ENCODE measurements at places on chromosomes 1 and 21.

GRCh38 chr21:46115441-46116188 lies 17.7 kb downstream of the COL6A2 start:
- DNase-seq = no peak

DNA sequence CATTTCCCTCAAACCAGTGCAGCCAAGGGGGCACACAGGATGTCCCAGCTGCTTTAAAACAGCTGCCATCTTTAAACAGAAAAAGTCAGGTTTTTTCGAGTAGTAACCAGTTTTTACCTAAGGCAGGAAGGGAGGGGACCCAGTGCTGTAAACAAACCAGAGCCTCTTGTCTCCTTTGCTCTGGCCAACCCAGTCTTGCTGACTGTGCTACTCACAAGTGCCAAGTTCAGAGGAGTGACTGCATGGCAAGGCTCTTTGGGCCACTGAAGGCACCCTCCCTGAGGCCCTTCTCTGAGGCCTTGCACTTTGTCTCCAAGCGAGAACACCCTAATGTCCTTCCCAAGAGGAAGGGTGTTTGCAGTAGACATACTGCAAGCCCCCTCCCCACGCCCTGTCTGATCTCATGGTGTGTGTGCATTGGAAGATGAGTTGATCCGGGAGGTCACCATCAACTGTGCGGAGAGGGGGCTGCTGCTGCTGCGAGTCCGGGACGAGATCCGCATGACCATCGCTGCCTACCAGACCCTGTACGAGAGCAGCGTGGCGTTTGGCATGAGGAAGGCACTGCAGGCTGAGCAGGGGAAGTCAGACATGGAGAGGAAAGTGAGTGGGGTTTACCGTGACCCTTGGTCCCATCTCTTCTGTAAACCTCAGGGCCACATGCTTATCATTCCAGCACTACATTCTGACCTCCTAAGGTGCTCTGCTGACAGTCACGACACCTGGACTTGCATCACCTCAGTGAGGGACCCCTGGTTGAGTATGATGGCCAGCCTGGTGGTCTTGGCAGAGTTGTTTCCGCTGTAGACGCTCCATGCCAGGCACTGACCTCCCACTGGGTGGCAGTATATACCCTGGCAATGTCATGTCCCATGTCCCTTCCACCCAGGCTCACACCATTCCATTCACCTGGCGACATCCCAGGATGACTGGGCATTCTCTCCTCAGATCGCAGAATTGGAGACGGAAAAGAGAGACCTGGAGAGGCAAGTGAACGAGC lies 4.7 kb downstream of the DNALI1 start:
- DNase-seq = no peak

DNA sequence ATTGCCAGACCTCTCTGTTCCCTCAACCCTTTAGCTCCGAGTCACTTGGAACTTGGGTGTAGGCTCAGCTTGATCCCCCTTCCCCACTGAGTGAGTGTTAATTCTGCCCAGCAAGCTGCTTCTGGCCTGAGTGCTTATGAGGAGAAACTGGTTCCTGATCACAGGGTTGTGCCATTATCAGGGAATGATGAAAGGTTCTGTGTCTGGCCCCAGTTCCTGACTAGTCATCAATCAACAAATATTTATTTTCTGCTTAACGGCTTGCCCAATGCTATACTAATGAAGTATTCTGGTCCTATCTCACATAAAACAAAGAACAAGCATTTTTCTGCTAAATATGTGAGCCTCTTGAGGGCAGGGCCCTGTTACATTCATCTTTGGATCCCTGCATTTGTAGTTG lies 20.8 kb downstream of the CC2D1B start:
- DNase-seq = no peak

- no peak for DNase-seq
Observed at GRCh38 chr21:41643246-41643966, 123.4 kb downstream of the RIPK4 start.

GRCh38 chr1:12595757-12596006 lies 22.3 kb downstream of the DHRS3 start:
- no peak for DNase-seq

GRCh38 chr1:29490204-29490934 lies 254.0 kb downstream of the PTPRU start:
- peak; percentile 36 for DNase-seq

- DNase-seq = no peak
Observed at GRCh38 chr1:101697072-101697471, 299.7 kb downstream of the OLFM3 start.

DNA sequence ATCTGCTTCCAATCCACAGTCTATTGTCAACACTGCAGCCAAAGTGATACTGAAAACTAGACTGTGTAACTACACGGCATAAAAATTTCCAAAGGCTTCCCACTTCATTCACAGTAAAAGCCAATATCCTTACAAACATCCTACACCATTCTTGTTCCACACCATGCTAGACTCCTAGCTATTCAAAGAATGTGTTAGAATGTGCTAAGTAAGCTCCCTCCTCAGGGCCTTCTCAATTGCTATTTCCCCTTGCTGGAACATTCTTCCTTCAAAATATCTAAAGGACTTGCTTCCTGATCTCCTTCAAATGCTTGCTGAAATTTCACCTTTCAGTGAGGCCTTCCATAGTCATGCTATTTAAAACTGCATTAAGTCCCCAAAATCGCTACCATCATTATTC lies 228.1 kb downstream of the AKT3 start:
- DNase-seq = no peak

DNA sequence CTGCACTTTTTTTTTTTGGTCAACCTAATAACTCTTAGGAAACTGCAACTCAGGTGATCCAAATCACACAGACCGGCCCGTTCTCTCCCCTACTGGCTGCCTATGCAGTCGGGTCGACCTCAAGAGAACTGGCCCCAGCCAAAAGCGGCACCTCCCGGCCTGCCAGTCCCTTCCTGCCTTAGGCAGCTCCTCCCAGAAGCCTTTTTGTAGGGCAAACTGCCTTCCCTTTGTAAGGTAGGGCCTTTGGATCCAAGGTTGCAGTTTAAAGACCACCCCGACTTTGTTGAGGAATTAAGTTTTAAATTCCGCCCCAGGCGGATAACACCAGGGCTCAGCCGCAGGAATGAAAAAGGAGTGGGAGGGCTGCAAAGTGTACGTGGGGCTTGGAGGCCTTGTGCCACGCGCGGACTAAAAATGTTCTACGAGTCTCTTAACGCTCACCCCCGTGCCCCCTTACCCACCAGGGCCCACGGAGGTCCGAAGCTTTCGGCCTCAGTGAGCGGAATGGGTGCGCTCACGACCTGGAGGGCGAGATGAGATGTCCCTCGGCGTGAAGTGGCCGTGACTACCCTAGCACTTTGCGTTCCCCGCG lies 642 bp upstream of the ST3GAL3 start:
- peak; percentile 13 for DNase-seq

DNA sequence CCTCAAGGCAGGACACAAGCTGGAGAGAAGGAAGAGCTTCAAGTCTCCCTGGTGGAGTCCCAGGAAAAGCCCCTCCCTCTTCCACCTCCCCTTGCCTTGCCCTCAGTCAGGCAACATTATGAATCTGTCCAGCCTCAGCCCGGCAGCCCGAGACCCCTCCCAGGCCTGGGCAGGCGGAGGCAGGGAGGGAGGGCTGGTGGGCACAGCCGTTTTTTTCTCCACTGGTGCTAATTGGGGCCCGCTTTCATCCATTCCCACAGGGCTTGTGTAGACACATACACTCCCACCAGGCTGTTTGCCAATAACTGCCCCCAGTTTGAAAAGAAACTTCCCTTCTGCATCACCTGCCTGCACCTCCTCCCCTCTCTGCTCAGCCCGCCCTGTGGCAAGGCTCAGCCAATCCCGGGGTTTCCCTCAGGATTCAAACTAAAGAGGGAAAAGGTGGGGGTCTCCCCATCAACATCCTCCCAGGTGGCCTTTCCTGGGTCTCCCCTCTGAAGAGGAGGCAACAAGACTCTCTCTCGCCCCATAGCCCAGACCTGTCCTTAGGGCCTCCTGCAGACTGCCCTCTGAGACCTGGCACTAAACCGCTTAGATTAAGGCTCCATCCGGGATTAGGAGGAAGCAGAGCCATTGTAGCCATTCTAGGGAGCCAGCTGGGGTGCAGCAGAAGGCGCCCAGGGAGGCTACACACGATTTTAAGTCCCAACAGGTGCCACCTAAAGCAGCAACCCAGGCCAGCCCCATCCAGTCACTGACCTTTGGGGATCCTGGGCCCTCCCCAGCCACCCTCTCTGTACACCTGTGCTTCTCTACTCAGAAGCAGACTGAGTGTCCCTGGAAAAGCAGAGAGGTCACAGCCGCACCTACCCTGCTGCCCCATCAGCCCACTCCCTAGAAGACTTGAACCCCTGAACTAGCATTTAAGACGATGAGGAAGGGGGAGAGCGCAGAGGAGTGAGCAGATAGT lies 3.5 kb downstream of the IGSF9 start:
- DNase-seq = peak; percentile 98

- DNase-seq = no peak
Observed at GRCh38 chr1:208455821-208456220, 211.6 kb upstream of the PLXNA2 start.

DNA sequence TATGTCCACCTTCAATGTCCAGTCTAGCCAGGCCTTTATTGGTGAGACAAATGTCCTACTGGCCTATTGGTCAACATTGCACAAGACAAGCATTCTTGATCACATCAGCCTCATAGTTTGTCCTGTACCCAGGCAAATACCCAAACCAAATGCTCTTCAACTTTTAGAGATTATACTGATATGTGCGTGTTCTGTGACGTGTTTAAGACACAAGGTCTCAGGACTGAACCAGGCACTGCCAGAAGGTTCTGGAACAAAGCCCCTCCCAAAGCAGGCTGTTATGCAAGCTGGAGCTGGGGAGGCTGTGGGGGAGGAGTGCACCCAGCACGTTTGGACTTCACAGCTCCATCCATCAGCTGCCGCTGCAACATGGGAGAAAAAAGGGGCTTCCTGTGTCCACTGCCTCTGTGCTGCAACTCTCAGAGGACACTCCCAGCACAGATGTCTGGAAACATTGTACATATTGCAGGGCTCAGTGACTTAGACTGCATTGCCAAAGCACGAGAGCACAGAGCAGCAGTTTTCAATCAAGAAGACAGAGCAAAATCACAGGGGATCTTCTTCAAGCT lies 45.9 kb downstream of the NID1 start:
- DNase-seq = no peak

- no peak for DNase-seq
Observed at GRCh38 chr21:34797921-34798535, 129.2 kb downstream of the CLIC6 start.

GRCh38 chr1:201116091-201116490 lies 3.9 kb upstream of the CACNA1S start:
- no peak for DNase-seq

DNA sequence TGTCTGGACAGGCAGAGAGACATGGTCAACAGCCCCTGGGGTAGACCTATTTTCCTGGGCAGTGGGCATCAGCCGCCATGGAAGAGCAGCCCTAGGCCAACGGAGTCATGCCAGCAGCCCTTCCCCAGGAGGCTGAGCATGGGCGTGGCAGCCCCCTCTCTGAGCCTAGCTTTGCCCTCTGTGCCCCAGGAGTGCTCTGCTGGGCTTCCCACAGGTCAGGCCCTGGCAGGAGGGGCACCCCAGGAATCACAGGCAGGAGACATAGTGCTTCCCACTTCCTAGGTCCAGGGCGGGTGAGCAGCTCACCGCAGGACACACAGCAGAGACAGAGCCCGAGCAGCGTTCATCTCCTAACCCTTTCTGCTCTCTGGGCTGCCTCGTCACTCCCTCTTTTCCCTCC lies 132.8 kb downstream of the GLIS1 start:
- DNase-seq = no peak

DNA sequence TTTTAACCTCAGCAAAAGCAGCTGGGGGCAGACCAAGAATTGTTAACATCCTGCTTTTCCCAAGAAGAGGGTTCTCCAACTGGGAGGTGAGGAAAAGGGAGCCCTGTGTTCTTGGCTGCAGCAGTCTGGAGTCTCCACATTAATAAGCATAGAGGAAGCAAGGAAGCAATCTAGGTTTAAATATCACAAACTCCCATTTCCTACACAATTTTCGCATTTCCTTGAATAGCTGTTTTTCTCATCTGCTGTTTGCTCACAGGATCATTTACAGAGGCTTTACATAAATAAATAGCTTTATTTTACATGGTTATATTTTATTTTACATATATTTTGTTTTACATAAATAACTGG lies 124.0 kb downstream of the TRIM33 start:
- no peak for DNase-seq

- DNase-seq = peak; percentile 28
Observed at GRCh38 chr1:60108196-60108595, 34.6 kb upstream of the C1orf87 start.

GRCh38 chr1:920010-920409 lies 3.7 kb upstream of the SAMD11 start:
- DNase-seq = peak; percentile 43

GRCh38 chr1:235866913-235867845 lies 473 bp upstream of the LYST start:
- DNase-seq = peak; percentile 81

DNA sequence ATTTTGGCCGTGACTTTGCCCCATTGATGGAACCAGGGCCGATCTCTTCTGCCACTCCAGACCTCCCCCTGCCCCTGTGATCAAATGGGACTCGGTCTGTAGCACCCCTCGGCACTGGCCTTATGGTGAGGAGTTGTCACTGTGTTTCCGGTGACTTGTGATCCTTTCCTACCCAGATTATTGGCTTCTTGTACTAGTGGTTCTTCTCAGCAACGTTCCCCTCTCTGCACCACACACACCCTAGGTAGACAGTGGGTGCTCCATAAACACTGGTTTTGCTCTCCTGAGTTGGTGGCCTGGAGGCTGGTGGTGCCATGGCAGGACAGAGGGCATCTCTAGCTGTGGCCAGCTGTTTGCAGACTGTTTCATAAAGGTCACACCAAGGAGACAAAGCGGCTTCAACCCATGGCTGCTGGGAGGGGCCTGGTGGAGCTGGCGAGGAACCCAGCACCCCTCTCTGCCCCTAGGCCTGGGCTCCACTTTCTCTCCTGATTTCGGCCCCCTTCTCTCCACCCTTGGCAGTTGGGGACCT lies 50.7 kb downstream of the DHRS3 start:
- DNase-seq = no peak

- DNase-seq = no peak
Observed at GRCh38 chr1:43938383-43938782, 4.8 kb downstream of the ARTN start.

GRCh38 chr1:89907727-89908212 lies 86.9 kb downstream of the LRRC8D start:
- DNase-seq = no peak

GRCh38 chr1:91499904-91500755 lies 521 bp upstream of the CDC7 start:
- no peak for DNase-seq

GRCh38 chr1:52056937-52057231 lies 789 bp downstream of the BTF3L4 start:
- DNase-seq = no peak

- DNase-seq = no peak
Observed at GRCh38 chr1:169692756-169693460, 18.5 kb downstream of the SELL start.

All from NCI-H1105 treated with DMSO at 0.1 percent for 48 hours (cell line).